NCI-H146 (cell line): ENCODE measurements at places on chromosomes 5 and 9.

DNA sequence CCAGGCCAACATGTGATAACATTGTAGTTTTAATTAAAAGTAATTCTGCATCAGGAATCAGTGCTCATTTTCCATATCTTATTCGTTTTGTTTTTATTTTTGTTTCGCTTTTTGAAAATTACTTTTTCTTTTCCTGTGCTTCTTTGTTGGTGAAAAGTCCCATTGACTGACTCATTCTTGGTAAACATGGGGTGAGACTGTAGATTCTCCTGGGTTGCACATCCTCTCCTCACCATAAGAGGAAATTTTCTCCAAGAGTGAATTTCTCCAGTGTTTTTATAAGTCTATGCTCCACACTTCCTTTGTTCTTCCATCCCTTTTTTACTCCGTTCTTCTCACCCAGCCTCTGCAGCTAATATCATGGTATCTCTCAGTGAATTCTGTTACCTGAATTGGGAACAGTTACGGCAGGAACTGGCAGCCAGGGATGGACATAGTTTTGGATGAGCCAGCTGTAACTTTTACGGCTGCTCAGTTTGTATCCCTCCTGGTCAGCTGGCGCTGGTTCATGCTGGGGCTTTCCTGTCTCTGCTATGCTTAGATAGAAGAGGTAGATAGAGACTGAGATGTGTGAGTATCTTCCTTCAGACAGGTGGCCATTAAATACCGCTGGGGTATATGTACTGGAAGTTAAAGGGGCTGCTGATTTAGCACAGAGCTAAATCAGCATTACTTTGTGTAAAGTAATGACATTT, 80.0 kb downstream of the MAN2A1 start:
- DNase-seq, result no peak

DNA sequence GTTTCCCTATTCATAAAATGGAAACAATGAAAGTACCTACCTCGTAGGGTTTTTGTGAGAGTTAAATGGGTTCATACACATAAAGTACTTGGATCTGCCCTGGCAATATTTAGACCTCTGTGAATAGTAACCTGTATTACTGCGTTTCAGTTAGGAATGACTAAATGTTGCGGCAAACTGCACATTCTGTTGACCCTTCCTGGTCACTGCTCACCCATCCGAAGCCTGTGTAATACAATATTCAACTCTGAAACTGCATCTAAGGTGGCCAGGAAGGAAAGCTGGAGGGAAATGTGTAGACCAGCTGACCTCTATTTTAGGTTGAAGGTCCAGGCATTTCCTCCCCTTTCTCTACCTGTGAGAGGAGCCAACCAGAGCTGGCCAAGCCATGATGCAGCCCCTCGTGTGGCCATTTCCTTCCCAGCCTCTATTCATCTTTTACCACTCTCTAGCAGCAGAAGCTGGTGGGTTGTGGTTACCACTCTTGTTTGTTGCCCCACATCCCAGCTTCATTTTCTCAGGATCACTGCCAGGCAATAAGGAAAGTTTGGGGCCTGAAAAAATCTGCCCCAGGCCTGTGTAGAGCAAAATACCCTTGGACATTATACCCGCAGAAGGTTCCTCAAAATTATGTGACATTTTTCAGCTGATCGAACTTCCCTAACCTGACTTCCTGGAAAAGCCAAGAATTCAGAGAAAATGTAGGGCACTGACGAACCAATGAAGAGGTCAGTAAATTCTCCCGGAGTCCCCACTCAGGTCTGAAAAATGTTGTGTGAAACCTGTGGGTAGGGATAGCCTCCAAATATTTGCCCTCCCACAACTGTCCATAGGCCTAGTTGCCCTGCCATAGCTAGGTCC, 20.5 kb upstream of the PDCD1LG2 start:
- no peak for DNase-seq

- no peak for DNase-seq
These were observed 7.8 kb downstream of the SLC9A3 start for GRCh38 chr5:516338-516925.

DNA sequence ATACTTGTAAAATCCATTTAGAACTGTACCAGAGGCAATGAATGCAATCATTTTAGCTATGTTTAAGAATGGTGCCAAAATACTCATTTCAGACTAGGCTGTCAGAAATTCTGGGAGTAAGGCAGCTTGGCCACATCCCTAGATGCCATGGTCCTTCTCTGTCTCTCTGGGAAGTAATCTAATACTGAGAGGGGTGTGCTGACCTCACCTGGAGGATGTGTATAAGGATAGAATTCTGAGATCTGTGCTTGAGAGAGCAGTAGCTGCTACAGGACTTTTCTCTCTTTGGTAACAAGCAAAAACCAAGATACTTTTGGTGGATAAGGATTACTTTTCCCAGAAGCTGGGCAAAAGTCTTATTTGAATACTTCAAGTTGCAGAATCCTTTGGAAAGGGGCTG, 68.1 kb upstream of the MRPS30 start:
- no peak for DNase-seq

- DNase-seq, result no peak
These were observed 14.2 kb upstream of the RALGDS start for GRCh38 chr9:133135146-133135745.

DNA sequence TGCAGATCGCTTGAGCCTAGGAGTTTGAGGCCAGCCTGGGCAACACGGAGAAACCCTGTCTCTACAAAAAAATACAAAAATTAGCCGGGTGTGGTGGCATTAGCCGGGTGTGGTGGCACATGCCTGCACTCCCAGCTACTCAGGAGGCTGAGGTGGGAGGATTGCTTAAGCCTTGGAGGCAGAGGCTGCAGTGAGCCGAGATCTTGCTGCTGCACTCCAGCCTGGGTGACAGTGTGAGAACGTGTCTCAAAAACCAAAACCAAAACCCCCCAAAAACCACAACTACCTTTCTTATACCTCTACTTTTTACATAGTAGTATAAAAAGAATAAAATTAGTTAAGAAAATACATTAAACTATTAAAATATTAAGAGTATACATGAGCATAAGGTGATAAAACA, 121.2 kb downstream of the RAPGEF6 start:
- no peak for DNase-seq
